Activated effector memory CD4-positive, alpha-beta T cell treated with anti-CD3 and anti-CD28 coated beads, Interleukin-2, amount 50 U/mL, for 16 hours (primary cell): ENCODE measurements at places on chromosomes 3 and 15.

GRCh38 chr3:23573827-23574226, 231.9 kb upstream of the UBE2E1 start:
- DNase-seq = no peak

DNA sequence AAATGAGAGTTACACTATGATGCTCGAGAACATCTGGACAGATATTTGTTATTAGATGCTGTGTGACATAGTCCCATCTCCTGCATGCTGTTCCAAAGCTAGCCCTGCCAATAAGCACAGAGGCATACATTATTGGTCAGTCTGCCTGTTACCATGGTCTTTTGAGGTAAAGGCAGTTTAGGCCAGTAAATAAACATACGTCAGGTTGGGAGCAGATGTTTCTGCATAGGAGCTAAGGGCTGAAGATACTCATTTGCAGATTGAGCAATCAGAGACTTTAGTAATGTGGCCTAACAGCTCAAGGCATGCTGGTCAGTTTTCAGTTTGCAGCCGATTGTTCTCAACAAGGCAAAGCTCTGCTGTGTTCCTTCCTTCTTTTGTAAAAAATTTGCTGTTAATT, 192.9 kb downstream of the ADAMTSL3 start:
- DNase-seq = no peak

DNA sequence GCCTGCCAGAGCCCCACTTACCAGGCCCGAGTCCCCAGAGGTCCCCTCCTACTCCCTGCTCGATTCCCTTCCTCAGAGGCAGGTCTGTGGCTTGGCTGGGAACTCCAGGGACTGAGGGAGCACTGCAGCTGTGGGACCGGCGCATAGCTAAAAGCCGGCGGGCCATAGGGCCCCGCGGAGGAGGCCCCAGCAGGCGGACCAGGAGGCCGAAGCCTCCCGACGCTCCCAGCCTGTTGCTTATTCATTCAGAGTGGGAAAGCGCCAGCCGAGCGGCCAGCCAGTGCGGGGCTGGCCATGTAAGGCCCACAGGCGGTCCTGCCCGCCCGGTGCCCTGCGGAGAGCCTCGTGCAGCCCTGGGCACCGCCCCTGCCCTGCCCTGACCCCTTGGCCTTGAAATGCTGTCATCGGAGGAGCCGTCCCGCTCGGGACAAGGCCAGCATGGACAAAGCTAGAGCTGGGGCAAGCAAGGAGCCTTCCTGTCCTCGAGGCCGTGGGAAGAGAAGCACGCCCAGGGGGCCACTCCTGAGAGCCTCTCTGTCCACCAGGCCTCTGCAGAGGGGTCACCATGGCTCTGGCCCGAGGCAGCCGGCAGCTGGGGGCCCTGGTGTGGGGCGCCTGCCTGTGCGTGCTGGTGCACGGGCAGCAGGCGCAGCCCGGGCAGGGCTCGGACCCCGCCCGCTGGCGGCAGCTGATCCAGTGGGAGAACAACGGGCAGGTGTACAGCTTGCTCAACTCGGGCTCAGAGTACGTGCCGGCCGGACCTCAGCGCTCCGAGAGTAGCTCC, at the start of gene LOXL1:
Gene LOXL1 (plus strand): TSS at position 244 of the 784 bp plus-strand sequence. CDS start 322 bp downstream, at position 566.
- DNase-seq = no peak

DNA sequence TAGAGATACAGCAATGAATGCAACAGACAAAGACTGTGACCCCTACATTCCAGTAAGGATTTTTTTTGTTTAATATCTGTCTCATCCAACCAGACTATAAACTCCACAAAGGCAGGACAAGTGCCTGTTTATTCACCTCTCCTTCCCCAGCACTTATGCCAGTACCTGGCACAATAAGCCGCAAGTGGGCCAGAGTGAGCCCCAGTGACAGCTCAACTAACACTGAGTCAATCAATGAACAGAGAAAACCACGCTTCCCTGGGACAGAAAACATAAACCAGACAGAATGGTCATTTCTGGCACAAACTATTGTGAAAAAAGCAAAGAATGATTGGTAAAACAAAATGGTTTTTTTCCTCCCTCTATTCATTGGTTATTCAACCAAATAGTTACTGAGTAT, 52.2 kb downstream of the RYK start:
- no peak for DNase-seq

- no peak for DNase-seq
Measured at GRCh38 chr3:5344707-5345106, 157.2 kb downstream of the EDEM1 start.

- no peak for DNase-seq
Measured at GRCh38 chr3:69821133-69821532, 81.9 kb downstream of the MITF start.

DNA sequence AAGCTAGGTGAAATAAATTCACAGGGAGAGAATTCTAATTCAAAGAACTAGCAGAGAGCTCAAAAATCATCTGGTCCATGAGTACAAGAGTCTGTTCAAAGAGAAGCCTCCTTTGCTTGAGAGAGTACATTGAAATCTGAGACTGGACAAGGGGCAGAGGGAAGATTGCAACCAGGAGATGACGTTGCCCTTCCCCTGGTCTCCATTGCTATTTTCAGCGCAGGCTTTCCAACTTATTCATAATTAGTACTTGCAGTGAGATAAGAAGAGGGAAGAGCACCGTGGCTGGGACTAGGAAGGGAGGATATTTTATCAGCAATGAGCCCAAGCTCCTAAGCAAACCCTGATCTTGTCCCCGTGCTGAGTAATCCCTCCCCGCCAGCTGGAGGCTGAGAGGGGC, 251.8 kb upstream of the RORA start:
- no peak for DNase-seq

DNA sequence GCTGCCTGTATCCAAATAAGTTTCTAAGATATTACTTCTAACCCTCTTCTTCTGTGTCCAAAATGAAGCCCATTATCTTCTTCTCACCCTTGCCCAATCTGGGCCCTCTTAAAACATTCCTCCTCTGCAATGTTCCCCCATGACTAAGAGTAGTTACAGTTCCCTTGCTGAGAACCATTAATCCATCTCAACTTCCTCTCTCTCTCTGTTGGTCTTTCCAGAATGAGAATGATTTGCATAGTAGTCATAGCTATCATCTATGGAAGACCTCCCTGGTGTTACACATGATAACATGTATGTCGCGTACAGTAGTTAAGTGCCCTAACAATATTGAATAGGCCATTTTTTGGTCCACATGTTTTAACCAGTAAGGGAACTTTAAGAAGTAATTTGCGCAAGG, 177.9 kb downstream of the ANXA2 start:
- no peak for DNase-seq

DNA sequence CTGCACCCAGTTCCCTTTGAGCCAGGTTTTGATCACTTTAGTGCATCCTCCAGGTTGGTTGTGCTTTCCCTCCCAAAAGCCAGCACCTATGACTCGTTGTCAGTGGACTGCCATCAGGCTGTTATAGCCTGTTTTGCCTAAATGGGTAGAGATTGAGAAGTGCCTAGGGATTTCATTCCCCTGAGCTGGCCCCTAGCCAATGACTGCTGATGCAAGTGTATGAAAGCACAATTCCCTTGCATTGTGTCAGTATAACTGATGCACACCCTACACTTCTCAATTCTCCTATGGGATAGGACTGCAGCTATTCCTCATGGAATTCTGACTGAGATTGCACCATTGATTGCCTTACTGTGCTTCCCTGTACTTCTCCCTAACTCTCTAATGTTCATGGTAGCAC, 102.1 kb upstream of the ARPP21 start:
- DNase-seq = no peak
